Activated CD8-positive, alpha-beta memory T cell treated with anti-CD3 and anti-CD28 coated beads for 1 hour (primary cell): ENCODE measurements at places on chromosomes 6 and 20.

GRCh38 chr6:40573221-40573620 is 13.9 kb downstream of the LRFN2 start:
- DNase-seq: no peak

GRCh38 chr20:57654363-57654997 is 34.3 kb upstream of the ZBP1 start:
- peak; percentile 24 for DNase-seq

GRCh38 chr6:13865141-13865540 is 50.8 kb upstream of the MCUR1 start:
- no peak for DNase-seq

DNA sequence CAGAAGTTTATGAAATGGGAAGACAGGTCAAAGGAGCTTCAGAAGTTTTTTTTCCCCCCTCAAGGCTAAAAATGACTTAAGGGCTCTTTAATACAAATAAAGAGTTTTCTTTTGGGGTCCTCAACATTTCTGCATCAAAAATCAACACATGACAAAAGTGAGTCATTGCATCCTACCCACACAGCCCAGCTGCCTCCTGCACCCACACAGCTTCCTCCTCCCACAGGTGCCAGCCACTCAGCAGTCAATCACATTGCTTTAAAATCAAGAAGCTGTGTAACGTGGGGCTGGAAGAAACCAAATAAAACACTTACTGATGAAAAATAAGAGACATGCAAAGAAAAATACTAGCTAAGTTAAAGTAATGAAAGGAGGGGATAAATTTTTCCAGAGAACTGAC is 68.5 kb downstream of the MAP3K5 start:
- DNase-seq: peak; percentile 10

GRCh38 chr20:38430679-38431325 is 4.3 kb downstream of the SNHG17 start:
- no peak for DNase-seq

DNA sequence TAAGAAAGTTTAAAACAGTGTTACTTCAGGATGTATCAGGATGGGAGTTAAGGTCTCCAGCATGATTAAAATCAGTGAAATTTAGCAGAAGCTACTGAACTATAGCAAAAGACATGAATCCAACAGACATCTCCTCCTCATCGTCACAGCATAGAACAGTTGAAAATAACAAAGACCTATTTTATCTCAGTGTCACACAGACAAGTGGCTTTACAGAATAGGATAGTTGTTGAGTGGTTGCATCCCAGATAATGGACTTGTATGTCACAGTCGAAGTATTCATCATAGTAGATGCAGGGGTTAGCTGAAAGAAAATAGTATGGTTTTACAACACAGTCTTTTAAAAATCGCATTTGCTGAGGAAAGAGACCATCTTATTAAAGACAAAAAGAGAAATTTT is 31.2 kb downstream of the CRISP1 start:
- no peak for DNase-seq

DNA sequence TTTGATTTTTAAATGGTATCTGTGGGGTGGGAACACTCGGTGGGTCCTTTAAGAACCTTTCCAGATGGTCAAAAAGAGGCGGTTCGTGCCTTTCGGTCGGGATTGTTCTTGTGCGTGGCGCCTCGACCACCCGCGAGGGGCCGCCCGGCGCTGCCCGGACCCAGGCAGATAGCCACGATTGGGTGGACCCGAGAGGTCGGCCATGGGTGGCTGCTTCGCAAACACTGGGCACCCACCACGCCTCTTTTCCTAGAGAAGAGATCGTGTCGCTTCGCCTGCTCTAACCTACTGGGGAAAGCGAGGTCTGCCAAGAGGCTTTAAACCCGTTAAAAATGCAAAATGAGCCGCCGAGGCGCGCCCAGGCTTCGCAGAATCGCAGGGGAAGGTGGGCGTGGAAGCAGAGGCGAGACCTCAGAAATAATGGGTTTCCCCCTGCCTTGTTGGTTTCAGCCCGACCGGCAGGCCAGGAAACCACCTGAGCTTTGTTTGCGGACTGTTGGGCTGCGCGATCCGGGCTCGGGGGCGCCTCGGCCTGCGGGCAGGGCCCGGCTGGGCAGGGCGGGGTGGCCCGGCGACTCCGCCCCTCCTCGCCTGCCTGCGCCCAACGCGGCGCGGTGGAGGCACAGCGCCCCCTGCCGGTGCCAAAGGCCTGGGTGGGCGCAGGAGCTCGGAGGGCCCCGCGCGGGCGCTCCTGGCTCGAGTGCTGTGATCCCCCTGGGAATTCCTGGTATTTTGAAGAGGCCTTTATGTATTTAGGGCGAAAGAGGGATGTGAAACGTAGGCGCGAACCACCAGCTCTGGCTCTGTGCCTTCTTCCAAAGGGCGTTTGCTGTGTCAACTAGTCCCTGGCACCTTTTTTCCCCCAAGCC is 1.6 kb downstream of the MARCKS start:
- DNase-seq: no peak

DNA sequence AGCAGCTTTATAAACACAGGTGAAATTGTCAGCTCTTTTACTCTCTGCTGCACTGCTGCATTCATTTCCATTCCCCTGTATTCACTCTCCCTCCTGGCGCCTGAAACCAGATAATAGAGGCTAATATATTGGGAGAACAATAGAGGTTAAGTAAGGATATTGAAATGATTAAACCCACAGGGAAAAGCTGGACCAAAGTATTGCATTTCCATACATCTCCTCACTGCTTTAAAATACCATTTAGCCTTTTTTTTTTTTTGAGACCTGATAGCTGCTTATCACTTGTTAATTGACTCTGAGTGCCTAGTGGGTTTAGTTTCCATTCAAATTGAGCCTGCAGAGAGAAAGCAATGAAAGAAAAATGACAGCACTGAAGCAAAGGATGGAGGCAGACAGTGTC is 540.5 kb upstream of the IMPG1 start:
- DNase-seq: no peak

DNA sequence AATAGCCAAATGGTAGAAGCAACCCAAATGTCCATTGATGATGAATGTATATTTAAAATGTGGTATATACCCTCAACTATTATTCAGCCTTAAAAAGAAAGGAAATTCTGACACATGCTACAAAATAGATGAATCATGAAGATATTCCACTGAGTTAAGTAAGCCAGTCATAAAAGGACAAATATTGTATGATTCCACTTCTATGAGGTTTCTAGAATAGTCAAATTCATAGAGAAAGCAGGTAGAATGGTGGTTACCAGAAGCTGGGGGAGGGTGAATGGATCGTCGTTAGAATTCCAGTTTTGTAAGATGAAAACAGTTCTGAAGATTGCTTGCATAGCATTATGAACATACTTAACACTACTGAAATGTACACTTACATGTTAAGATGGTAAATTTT is 214.3 kb upstream of the MYLIP start:
- no peak for DNase-seq

GRCh38 chr20:49433333-49433732 is 49.1 kb downstream of the KCNB1 start:
- DNase-seq: no peak

DNA sequence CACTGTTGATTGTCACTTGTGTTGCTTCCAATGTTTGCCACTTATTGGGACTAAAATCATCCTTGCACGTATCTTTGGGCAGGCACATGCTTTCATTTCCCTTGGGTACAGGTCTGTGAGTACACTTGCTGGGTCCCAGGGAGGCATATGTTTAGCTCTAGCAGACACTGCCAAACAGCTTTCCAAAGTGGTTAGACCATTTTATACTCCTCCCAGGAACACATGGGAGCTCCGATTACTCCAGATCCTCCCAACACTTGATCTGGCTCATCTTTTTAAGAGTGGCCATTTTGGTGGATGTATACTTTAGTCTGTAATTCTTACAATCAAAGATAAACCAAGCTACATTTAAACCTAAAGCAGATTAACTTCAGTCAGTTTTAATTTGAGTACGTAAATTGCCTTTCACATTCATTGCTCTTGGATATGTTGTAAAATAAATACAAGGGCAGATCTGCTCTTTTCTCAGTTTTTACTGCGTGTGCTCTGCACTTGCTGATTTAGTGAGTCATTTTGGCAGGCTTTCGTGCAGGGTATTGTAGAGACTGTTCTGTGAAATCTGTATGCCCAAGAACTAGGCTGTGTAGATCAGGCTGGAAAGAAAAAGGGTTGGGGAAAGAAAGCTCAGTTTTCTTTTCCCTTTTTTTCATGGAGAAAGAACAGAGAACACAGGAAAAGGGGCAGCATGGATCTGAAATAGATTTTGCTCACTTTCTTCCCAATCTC is 19.5 kb downstream of the SLC22A1 start:
- no peak for DNase-seq

- DNase-seq: no peak
Measured at GRCh38 chr6:134951494-134952263, 1.8 kb upstream of the ALDH8A1 start.

GRCh38 chr6:91161246-91161645 is 574.4 kb upstream of the MAP3K7 start:
- no peak for DNase-seq

- no peak for DNase-seq
Measured at GRCh38 chr6:21200134-21200870, 393.2 kb upstream of the SOX4 start.

DNA sequence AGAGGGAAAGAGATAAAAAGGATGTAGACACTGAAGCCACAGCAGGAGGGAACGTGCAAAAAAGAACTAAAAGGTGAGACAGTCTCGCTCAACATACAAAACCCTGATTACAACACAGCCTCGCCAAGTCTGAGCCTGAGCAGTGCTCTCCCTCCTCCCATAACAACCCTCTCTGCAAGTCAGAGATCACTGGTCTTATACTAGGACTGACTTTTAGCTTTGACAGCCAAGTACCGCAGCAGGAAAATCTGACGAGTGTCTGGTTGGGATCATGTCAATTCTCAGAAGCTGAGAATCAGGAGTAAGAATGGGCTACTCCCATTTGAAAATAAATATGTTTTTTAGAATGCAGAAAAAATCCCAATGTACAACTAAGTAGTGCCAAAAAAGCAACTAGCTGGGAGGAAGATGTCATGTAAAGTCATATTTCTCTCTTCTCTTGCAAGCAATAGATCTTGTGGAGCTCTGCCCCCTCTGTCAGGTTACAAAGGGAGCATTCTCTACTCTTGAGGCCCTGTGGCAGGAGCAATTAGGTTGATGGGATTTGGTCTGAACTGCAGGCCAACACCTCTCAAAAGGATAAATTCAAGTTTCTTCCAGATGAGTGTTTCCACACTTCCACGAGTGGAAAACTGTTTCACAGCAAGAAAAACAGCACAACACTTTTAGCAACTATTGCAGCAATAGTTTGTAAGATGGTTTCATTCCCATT is 118.9 kb upstream of the COL21A1 start:
- DNase-seq: no peak

- no peak for DNase-seq
Measured at GRCh38 chr6:2715737-2716136, 35.0 kb downstream of the MYLK4 start.

DNA sequence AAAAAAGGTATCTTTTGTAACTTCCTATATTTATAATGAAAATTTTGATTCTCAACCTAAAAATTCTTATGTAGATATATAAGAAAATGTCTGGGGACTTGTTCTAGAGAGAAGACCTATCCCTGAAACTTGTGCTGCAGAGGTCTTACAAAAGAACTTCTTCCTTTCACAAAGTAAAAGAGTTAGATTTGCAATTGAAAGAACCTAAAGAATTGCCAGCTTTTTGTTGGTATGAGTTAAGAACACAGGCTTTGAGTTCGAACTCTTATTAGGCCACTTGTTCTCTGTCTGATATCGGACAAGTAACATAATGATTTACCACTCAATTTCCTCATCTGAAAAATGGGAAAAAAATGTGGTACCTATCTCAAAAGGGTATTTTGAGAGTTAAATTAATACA is 162.0 kb upstream of the LAMA2 start:
- DNase-seq: no peak

GRCh38 chr20:37519508-37520418 is 1.3 kb upstream of the NNAT start:
- no peak for DNase-seq

DNA sequence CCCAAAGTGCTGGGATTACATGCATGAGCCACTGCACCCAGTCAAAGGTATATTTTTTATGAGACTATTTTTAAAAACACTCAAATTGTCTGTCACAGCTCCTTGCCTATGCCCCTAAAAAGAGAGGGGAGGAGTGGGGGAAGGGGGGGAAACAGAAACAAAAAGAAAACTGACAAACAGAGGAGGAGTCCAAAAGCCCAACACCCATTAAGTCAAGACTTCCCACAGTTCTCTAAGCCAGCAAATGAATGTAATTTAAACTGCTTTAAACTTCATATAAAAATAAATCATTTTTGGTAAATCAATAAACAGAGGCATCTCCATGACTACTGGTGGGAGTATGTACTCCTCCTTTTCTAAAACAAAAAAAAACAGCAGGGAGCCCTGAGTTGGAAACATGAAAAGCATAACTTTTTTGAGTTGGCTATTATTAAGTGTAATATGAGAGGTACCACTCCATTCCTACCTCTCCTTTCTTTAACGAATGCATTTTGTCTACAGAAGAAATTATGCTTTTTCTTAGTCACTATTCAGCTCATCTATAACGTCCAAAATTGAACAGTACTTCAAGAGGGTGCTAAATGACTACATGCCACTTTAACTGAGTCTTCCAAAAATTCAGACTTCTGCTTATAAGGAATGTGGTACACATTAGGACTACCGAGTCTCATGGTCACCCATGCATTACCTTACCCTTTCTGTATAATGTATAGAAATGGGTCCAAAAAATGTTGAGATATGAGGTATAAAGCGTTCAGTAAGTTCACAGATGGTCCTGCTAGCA is 119.0 kb upstream of the PRSS16 start:
- no peak for DNase-seq

GRCh38 chr6:52392944-52393343 is 27.2 kb upstream of the EFHC1 start:
- no peak for DNase-seq

DNA sequence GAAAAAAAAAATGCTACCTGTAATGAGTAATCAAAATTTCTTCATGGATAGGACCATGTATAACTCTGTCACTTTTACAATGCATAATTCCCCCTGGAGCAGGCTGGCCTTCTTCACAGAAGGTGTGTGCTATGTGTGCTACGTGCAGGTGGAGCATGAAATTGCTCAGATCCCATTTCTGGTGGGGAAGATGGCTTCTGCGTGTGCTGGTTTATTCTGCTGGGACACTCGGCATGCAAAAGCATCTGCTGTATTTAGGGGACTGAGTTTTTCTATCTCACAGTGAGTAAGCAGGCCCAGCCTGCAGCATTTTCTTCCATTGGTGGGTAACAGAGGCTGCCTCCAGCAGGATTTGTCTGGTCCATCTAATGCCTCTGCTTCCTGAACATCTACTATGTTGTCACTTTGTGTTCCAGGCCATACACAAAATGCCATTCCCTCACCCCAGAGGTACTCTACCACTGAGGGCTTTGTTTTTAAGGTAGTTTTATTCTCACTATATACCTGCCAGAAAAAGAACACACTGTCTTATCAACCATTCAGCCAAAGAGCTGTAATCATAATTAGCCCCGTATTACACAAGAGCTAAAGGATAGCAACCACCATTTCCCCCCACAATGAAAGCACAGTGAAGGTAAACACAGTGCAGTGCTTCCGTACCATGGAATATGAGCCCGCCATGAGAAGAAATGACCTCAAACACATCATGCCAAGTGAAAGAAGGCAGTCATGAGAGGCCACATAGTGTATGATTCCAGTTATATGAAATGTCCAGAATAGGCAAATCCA is 62.4 kb downstream of the SYNDIG1 start:
- DNase-seq: no peak

- DNase-seq: no peak
Measured at GRCh38 chr6:133841176-133841575, 47.7 kb upstream of the TCF21 start.
